Hematopoietic multipotent progenitor cell treated with erythropoietin and hydrocortisone succinate and interleukin-3 and kit ligand, for 6 days (in vitro differentiated cells): ENCODE measurements at places on chromosomes 11 and 22.

- DNase-seq = no peak
Measured at GRCh38 chr11:89500336-89500735, 9.2 kb upstream of the NOX4 start.

- DNase-seq = no peak
Measured at GRCh38 chr11:109432105-109432504, 10.1 kb downstream of the C11orf87 start.

DNA sequence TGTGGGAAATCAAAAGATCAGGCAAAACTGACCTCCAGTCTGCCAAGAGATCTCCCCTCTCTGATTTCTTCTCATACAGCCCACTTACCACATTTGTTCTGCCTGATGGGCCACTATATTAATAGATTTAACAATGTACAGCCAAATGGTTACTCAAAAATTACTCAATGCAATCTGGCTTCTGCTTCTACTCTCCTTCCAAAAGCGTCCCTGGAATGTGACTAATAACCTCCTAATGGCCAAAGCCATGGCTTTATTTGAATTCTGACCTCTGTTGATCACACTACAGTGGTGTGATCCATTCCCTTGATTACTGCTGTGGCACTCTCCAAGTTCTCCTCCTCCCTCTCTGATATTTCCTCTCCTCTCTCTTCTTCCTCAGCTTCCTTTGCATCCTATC is 86.2 kb downstream of the MPPED2 start:
- no peak for DNase-seq

DNA sequence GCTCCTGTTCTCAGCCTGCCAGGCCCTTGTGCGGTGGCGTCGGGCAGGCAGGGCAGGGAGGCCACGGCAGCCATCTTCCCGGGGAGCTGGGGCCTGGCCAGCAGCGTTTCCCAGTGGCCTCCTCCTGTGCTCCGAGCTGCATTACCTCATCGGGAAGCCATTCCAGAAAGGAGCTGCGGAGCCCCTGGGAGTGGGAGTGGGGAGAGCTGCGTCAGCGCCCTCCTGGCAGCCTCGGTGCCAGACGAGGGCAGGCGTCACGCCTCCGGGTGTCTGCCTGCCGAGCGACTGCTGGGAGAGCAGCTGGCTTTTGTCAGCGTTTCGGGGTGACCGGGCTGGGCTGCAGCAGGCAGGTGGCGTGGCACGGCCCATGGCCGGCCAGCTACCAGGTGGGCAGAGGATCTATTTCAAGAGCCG is 30.9 kb upstream of the WNT7B start:
- no peak for DNase-seq

- DNase-seq = no peak
Measured at GRCh38 chr11:117045196-117045595, 53.0 kb downstream of the SIK3 start.

DNA sequence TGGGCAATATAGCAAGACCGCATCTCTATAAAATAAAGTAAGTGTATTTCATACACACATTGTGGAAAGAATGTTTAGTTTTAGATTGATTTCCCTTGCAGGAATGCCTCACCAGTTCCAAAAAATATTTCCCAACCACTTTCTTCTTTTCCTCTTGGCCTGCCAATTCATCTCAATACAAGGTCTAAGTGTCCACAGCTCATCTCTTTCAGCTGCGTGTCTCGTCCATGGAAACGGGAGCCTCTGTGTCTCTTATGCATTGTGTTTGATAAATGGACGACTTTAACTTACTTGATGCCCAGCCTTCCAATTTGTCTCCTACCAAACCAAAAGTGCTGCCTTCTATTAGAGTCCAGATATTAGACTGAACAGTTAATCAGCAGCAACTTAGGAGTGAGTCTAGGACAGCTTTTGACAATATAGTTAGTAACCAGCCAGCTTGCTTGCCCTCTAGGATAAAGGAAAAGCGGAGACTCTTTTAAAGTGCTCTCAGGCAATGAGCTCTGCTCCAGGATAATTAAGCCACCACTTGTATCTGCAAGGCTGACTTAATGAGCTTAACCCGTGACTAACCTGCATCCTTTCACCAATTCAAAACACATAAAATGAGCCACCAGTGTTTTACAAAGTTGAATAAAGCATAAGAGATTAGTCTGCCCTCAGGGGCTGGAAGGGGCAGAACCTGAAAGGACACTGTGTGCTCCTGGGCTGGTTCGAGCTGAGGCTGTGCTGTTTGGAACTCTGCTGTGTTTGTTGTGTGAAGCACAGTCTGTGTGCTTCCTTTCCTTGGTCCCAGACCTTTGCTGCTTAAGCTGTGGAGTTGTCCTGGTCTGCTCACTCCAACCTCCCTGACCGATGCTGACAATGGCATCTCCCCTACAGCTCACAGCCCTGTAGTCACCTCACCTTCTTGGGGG is 27.5 kb downstream of the FBXO7 start:
- no peak for DNase-seq

DNA sequence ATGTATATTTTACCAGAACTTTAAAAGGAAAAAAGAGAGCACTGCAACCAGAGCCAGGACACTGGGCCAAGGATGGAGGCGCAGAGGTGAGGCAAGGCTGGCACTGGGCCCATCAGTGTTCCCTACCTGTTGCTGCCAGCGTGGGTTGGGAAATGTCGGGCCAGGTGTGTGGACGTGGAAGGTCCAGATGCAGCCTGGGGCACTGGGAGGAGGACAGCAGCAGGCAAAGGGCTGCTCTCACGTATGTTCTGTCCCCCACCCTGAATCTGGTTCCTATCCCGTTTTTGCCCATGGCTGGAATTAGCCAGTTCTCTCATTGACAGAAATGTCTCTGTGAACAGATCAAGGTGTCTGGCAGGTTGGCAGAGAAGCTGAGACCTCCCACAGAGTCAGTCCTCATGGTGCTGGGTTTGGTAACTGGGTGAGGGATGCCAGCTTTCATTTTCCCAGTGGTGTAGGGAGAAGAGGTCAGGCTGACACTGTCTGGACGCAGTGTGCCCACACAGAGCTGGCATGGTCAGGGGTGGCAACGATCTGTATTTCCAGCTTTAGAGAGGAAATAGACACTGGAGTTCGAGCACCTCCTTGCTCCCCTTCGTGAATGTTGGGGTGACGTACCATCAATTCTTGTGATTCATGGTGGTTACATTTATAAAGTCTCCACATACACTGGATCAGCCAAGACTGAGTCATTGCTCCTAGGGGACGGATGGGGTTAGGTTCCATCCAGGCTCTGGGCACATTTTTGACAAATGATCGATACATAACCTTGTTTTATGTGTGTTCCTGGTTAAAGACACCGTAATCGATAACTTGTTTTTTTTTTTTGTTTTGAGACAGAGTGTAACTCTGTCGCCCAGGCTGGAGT is 4.3 kb upstream of the PNPLA3 start:
- DNase-seq = no peak

DNA sequence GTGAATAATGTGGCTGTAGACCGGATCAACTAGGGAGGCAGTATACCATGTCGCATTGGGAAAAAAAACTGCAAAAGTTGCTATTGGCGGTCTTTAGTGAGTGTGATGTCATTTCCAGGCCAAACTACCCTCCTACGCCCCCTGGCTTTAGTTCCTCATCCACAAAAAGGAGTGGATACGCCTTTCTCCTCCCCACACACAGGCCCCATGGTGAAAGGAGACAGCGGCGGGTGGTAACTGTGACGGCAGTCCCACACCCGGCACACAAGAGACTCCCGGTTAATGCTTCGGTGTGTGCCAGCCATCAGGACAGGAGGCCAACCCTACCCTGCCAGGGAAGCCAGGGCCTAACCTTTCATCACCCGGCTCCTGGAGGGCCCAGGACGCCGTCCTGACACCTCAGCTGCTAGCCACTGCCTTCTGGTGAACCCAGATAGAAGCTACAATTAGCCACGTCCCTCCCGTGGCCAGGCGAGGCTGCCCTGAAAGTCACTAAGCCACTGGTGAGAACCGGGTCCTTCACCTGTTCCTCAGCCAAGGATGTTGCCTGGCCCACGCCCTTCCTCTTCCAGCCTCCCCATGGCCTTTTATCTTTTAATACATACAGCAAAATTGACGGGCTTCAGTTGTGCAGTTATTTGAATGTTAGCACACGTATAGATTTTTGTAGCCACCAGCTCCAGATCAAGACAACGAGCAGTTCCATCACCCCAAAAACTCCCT is 10.8 kb downstream of the TP53I11 start:
- peak; percentile 75 for DNase-seq

DNA sequence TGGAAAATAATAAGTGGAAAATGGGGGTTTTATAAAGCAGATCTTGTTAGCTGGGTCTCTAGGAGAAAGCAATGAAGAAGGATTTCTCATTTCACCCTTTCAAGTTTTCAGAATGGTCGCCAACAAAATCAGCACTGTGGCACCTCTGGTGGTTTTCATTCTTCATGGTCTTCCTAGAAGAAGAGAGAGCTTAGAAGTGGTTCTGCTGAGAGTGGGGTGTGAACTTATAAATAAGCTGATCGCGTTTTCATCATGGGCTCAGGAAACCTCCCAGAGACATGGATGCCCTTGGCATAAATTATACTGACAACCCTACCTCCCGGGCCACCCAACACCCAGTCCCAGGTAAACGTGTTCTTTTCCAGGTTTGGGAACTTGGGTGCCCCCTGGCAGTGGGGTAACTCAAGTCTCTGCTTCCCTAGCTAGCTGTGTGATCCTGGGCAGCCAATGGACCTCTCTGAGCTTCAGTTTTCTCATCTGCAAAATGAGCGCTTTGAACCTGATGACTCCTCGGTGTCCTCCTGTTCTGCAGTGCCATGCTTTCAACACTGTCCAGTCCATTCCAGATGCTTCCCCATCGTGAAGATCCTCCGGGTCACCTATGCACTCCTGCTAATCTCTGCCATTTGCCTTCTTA is 72.6 kb upstream of the GRAMD1B start:
- DNase-seq = no peak

GRCh38 chr11:114664641-114665040 is 13.7 kb upstream of the NXPE2 start:
- no peak for DNase-seq

DNA sequence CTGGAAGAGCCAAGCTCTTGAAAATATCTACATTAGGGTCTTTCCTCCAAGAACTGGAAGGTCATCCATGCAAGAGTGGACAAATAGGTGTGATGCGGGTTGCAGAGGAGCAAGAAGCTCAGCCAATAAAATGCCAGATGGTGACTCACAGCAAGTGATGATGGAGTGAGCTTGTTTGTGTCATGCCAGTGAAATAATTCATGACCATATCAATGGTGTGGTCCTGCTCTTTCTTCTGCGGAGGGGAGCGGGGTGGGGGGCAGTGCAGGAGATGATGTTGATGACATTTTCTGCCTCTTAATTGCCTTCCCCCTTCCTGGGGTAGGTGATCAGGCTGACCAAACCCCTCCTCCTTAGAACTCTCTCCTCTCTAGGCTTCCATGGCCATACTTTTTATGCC is 118.5 kb upstream of the TIMP3 start:
- DNase-seq = no peak

DNA sequence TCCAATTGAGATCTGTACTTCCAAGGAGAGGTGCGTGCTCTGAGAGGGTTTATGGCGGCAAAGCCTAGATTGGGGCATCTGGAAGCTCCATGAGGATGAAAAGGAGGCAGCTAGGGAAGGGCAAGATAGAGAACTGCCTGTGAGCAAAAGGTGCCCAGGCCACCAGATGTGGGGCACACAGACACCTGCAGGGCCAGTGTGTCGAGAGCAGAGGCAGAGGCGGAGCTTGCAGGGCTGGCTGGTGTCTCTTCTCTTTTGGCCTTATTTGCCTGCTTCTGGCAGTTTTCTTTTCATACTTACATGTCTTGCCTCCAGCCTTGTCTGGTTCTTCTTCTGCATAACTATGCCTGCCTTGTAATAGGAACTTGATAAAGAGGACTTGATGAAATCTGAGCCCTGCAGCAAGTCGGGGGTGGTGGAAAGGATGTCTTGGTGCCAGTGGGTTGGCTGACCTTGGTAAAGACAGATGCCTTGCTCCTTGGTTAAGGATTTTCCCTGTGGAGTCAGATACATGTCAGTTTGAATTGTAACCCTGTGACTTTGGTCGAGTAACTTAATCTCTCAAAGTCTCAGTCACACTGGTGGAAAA is 680.3 kb downstream of the NTM start:
- no peak for DNase-seq

GRCh38 chr11:78219493-78220217 is 30.9 kb downstream of the USP35 start:
- DNase-seq = no peak

- no peak for DNase-seq
Measured at GRCh38 chr11:33598426-33599069, 102.1 kb downstream of the C11orf91 start.

DNA sequence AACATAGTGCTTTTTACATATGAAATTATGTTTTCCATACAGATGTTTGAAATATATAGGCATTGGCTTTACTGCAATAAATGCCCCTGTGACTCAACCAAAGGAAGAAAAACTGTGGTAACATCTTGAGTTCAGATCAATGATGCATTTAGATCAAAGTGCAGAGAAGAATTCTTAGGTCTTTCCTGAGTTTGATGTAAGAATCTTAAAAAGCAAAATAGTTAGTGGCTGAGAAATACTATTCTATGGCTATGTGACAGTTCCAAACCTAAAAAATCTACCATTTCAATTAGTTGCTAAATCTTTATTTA is 93.7 kb downstream of the SOX6 start:
- DNase-seq = no peak

DNA sequence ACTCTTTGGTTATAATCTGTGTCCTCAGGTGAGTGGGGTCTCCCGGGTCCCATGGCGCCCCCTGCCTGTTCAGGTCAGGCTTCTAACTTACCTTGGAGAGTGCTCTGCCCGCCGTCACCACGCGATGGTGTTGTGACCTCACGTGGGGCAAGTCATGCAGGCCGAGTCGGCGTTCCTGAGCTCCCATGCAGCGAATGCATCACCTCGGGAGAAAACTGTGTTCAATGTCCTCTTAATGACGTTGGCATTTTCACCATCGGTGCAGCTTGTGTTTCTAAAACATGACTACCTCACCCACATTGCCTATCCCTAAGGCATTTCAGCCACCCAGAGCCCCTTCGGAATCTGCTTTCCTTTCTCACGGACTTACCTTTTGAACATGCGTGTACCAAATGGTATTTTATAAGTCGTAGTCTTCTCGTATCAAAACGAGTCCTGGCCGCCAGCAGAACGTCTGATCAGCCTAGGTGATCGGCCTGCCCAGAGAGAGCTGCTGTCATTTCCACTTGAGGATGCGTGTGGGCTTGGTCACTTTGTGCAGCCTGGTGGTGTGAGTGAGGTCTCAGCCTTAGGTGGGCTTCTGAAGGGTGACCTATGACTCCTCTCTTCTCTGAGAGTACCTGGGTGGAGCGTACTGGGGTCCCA is 64.8 kb downstream of the TBC1D22A start:
- DNase-seq = no peak

DNA sequence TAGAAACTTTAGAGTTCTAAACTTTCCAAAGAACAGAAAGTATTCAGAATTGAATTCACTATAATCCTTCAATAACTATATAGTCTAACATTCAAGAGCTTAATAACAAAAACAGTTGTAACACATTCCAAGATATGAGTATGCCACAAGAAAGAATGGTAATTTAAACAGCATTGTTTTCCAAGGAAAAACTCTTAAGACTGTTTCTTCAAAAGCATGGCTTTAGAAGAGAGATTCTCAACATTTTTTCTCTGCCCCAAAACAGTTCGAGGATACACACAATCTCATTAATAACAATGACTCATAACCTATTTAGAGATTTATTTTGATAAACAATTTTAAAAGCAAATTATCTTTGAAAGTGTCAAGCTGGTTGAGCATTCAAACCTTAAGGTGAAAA is 16.7 kb upstream of the ARHGAP32 start:
- DNase-seq = no peak
